Activated T-cell treated with anti-CD3 and anti-CD28 coated beads for 1 hour (primary cell): ENCODE measurements at places on chromosomes 1 and 21.

- DNase-seq: no peak
Measured at GRCh38 chr1:185574139-185574875, 159.9 kb upstream of the HMCN1 start.

GRCh38 chr1:219264561-219264960 lies 90.9 kb downstream of the LYPLAL1 start:
- no peak for DNase-seq

GRCh38 chr1:175893192-175893591 lies 149.8 kb upstream of the TNR start:
- no peak for DNase-seq

DNA sequence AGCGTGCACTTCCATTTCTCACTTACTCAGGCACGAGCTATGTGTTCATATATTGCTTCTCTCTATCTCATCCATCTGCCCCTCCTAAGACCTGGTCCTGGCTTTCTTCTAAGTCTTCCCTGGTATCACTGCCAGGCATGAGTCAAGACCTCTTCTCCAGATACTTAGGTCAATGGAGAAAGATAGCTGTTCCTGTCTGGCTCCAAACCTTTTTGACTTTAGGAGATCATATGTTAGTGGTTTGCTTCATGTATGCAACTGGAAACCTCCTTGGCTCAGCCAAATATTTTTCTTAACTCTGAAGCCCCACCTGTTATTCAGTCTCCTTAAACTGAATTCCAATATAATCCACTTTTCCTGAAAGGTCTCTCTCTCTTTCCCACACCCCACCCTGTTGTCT lies 211.6 kb upstream of the PTBP2 start:
- no peak for DNase-seq

GRCh38 chr1:100441651-100442050 lies 89.3 kb downstream of the CDC14A start:
- no peak for DNase-seq

- no peak for DNase-seq
Measured at GRCh38 chr1:117779364-117779763, 150.1 kb downstream of the GDAP2 start.

DNA sequence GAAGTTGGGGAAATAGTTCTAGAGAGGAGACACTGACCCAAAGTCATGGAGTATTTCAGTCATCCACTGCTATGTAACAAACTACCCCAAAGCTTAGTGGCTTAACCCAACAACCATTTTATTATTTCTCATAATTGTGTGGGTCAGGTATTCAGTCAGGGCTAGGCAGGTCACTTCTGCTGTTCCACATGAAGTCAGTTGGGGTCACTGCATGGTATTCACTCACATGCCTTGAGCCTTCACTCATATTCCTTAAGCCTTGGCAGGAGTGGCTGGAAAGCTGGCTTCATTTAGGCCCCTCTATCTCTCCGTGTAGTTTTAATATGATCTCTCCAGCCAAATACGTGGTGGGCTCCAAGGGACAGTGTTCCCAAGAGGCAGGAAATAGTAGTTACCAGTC lies 17.5 kb upstream of the RNF11 start:
- DNase-seq: no peak
